ENCODE measurements at places on chromosomes 4 and X.

DNA sequence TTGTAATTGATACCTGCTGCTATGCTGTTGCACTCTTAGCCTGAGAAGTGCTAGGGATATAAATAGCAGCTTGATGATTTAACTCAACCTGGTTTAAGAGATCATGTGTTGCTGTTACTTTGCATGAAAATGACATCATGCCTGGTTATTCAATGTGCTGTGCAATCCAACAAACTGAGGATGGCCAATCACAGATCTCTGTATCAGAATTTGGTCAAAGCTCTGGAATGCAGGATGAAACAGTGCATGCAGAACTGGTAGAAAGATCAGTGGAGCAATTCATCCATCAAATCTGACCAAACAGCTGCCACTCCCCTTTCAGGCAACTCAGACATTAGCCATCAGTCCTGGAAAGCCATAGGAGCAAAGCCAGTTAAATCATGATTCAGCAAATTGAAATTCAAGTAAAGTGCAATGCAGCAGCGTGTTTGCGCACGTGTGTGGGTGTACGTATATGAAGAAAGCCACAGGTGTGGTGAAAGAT, 160.3 kb upstream of the RASGEF1B start:
- DNase-seq: no peak

DNA sequence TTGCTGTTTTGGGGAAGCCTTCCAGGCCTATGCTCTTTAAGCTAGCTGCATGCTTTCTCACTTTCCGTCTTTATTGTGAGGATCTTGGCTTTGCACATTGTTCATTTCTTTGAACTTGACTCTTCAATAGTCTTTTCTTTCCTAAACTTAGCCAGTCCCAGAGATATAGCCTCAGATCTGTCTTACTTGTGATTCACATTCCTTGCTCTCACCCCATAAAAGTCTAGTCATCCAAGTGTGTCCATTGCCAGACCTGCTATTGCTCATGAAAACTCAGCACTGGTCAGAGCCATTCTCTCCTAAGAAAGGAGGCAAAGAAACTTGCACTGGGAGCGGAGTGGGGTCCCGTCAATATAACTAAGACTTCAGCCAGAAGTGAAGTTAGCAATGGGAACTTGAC, 275.0 kb upstream of the CTSO start:
- DNase-seq: no peak

DNA sequence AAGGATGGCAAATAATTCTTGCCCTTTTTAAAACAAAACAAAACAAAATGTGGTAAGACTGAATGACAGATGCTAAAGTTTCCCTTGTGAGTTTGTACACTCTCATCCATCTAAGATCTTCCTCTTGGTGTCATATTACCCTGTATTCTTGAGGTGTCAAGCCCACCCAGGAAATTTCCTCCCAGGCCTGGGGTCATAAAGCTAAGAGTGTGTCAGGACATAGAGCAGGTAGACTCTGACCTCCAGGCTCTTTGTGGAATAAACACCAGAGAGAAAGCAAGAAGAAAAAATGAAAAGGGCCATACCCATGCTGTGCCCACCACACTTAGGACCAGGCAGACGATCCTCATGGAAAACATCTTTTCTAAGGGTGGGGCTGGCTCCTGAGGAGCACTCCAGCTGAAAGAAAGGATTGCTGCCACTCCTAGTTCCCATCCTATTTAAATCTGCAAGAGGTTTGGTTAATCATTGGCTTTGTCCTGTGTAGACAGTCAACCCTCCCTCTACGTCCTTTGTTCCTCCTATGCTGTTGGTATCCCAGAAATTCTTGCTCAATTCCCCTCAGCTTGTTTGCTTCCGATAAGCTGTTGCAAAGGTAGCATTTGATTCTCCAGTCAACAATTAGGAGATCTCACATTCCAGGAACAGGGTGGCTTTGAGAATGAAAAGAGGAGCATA, at the start of gene FGA:
Gene FGA (minus strand): TSS at position 414 of the 678 bp plus-strand sequence. CDS start 55 bp downstream, at position 359.
- DNase-seq: no peak

DNA sequence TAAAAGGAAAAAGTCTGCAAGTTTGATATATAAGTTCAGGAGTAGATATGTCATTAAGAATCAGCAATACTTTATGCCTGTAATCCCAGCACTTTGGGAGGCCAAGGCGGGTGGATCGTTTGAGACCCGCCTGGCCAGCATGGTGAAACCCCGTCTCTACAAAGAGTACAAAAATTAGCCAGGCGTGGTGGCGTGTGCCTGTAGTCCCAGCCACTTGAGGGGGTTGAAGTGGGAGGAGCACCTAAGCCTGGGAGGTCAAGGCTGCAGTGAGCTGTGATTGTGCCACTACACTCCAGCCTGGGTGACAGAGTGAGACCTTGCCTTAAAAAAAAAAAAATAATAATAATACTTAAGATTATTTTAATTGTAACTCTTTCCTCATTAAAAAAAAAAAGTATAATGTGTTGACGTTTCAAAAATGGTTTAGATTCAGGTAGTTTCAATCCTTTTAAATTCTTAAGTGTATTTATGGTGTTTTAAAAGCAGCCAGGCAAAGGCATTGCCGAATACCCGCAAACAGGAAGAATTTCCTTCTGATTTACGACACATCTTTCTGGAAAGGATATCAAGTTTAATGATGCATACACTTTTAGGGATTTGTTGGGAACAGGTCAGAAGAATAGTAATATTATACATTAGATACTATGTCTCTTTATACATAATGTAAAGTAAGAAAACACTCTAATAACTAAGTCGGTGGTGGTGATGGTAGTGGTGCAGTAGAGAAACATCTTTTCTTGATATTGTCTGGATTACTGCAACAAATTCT, 80.9 kb downstream of the KDM6A start:
- DNase-seq: no peak
